ENCODE measurements at places on chromosomes 5 and 9.

DNA sequence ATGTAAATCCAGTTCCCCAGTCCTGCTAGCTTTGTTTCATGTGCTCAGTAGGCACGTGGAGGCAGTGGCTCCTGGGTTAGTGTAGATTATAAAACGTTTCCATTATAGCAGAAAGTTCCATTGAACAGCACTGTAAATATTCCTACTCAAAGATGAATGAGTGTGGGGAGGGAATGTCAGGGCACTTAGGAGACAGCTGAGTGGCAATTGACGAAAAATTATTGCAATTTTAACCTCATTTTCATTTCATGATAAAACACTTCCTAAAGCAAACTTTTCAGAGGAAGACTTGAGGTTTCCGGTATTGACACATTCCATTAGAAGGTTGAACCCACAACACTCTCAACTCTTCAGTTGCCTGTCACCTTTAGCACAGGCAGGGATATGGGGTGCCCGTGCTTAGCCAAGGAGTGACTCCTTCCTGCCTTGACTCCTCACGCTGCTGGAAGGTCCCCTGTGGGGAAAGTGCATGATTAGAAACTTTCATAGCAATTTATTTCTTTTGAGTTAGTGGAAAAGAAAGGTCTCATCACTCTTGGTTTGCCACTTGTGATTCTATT is 41.2 kb downstream of the SLC46A2 start:
- no peak for DNase-seq

GRCh38 chr9:133460405-133461175 is 812 bp downstream of the CACFD1 start:
- DNase-seq = peak; percentile 62

DNA sequence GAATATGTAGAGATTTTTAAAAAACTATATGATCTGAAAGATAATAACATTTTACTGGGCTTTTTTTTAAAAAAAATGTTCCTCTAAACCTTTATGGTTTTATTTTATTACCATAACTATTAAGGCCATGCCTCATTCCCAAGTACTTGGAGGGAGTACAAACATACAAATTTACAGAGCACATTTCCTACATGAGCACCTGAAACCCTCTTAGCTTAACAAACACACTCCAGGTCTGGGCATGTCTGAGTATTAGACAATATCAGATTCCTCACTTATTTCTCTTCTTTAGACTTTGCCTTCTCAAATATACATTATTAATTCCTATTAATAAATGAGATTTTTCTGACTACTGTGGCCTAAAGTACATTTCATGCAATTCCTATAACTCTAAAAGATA is 319.2 kb downstream of the SLCO4C1 start:
- no peak for DNase-seq

DNA sequence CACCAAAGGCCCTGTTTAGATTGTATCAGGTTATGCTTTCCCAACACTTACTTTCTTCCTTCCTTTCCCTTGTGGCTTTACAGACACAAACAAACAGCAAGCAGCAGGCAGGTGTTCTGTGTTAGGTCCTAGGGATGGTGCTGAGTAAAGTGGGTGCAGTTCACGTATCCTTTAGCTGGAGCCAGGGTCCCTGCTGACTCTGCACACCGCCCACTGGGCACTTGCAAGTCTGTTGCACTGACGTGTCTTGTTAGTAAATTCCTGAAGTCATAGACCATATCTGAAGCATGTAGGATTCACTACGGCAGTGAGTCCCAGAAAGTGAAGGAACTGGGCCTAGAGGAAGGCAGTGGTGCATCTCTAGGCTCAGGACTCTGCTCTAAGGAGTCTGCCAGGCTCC is 96.5 kb downstream of the DAPK1 start:
- no peak for DNase-seq

DNA sequence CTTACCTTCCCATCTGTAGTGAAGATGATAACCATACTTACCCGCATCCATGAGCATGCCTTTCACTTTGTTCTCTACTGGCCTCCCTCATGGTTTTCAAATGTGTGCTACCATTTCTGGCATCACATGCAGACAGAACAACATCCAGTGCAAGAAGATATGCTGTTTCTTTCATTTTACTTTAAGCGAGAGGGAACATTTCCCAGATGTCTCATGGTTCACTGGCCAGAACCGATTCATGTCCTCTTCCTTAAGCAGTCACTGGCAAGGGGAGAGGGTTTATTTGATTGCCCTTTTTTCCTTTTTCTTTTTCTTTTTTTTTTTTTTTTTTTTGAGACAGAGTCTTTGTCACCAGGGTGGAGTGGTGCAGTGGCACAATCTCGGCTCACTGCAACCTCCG is 37.7 kb downstream of the ARRDC3 start:
- no peak for DNase-seq

GRCh38 chr5:82925061-82925411 is 152.2 kb downstream of the TMEM167A start:
- no peak for DNase-seq

DNA sequence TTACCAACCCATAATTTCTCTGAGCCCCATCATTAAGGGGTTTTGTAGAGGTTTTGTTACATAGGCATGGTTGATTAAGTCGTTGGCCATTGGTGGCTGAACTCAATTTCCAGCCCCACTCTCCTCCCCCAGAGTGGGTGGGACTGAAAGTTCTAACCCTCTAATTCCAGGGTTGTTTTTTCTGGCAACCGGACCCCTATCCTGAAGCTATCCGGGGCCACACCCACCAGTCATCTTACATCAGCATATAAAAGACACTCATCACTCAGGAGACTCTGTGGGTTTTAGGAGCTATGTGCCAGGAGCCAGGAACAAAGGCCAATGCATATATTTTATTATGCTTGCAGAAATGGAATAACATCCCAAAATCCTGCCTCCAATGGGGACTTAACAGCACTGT is 186.0 kb downstream of the NXNL2 start:
- no peak for DNase-seq

DNA sequence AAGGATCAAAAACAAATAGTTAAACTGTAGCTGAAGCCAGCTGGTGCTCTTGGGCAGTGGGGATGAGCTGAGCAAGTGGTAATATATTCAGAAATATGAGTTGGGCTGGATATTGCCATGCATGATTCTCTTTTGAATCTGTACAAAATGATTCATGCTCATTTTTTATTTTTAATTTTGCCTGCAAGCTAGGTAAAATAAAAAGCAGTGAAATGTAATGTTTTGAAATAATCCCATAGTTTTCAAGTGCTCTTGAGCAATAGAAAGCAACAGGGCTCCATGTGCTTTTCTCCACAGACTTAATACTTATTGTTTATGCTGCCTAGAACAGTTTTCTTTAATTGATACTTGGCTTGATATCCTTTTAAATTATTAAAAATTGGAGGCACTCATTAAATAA is 489.3 kb downstream of the TLE4 start:
- no peak for DNase-seq

DNA sequence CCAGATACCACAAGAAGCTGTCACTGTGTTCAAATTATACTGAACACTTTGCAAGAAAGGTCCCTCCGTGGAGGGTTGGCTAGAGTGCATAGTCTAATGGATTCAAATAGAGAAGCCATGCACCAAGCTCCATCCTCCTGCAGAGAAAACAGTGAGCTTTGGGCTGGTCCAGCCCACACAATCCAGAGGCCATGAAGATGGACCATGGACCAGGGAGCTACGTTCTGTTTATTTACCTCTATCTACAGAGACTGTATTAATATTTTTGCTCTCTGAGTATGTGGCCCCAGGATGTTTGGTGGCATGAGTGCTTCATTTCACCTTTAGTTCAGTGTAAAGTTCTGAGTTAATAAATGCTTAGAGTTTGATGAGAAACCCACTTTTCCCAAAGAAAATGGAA is 114.8 kb upstream of the PJA2 start:
- DNase-seq = no peak

- no peak for DNase-seq
Observed at GRCh38 chr5:114311968-114312367, 49.9 kb upstream of the KCNN2 start.

DNA sequence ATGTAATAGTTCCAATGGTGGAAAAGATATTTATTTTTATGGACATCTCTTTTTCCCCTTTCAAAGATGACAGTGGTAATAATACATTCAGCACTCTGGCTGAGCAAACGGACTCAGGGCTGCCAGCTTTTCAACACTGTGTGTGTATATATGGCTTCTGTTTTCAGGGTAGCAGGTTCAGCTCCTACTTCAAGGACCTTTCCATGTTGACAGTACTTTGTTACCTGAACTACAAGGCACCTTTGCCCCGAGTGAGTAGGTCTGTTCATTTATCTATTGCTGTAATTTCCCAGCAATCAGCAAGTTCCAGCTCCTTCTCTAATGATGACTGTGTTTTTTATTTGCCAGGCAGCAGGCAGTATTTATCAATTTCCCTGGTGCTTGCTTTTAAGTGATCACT is 387.4 kb upstream of the KIF2A start:
- DNase-seq = no peak

DNA sequence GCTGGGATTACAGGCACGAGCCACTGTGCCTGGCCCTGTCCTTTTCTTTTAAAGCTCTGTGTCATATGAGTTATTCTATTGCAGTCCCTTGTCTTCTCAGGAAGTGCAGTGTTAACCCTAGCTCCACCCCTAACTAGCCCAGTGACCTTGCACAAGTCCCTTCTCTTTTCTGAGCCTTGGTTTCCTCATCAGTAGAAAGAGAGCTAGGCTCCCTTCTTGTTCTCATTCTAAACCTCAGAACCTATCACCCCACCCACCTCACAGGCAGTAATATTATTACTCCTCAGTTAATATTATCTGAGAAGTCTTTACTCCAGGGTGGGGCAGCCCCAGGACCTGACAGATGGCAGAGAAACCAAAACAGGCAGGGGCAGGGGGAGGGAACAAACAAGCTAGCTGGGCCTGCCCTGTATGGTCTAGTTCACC is 7.2 kb downstream of the CYFIP2 start:
- no peak for DNase-seq

GRCh38 chr9:124202447-124202971 is 55.2 kb upstream of the NEK6 start:
- peak; percentile 22 for DNase-seq

DNA sequence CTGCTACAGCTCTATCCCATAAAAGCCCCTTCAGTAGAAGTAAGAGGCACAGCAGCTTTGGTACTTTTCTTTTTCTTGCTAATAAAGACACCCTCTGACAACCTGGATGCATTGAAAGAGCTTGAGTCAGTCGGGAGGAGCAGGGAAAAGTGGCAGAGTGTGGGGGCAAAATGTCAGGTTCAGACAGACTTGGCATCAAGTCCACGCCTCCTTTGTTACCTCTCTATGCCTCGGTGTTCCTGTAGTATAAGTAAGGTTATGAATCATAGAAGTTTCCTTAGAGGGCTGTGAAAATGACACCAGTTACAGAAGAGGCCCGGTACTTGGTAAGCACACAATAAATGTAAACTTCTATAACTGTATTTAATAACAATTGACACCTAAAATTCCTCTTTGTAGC is 133.9 kb downstream of the ESM1 start:
- DNase-seq = no peak
